ENCODE measurements at places on chromosomes 13 and 19.

DNA sequence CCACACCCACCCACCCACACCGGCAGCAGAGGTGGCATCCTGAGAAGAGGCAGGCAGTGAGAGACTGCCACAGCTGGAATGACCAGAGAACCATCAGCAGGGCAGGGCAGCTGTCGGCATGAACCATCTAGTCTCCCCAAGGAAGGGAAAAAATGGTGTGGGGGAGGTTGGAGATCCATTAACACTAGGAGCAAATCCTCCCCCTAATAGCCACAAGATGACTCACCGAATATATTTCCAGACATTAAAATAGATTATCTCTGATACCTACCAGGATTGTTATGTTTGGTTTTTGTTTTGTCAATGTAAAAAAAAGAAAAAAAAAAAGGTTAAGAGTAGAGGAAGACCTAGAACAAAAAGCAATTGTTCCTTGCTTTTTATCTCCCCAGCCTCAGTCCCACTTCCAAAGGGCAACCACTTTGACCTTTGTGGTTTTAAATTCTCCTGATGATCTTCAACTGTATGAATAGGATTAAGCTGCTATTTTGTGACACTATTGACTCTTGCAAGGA lies 34.2 kb downstream of the THSD1 start:
- peak; percentile 89 for ATAC-seq

GRCh38 chr19:10431254-10431942 lies 11.1 kb downstream of the PDE4A start:
- ATAC-seq, result no peak

DNA sequence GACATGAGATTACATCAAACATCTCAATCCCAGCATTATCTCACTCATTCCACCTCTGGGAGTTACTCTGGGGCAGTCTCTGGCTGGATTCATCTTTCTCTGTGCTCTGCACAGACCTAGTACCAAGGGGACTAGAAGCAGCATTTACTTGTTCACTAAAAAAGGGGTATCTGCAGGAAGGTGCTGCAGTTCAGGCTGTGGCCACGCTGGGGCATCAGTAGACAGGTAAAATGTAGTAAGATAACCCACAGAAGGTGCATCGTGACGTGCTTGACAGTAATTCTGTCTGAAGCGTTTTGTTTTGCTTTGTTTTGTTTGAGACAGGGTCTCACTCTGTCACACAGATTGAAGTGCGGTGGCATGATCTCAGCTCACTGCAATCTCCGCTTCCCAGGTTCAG lies 29.3 kb downstream of the ZNF564 start:
- ATAC-seq, result no peak

DNA sequence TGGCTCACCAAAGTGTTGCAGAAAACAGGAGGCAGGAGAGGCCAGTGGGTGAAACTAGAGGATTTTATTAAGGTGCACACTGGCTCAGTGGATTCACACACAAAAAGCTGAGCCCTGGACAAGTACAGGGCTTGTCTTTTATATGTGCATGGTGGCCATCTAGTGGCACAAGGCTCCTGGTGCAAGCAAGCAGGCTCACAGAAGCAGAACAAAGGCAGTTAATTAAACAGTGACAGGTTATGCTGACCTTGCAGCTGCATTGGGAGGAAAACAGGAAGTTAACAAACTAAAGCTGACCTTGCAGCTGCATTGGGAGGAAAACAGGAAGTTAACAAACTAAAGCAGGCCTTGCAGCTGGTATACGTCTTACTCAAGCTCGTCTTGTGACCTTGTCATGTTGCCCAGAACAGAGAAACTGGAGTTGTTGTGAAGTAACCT lies 65.3 kb upstream of the ZNF681 start:
- ATAC-seq, result no peak

DNA sequence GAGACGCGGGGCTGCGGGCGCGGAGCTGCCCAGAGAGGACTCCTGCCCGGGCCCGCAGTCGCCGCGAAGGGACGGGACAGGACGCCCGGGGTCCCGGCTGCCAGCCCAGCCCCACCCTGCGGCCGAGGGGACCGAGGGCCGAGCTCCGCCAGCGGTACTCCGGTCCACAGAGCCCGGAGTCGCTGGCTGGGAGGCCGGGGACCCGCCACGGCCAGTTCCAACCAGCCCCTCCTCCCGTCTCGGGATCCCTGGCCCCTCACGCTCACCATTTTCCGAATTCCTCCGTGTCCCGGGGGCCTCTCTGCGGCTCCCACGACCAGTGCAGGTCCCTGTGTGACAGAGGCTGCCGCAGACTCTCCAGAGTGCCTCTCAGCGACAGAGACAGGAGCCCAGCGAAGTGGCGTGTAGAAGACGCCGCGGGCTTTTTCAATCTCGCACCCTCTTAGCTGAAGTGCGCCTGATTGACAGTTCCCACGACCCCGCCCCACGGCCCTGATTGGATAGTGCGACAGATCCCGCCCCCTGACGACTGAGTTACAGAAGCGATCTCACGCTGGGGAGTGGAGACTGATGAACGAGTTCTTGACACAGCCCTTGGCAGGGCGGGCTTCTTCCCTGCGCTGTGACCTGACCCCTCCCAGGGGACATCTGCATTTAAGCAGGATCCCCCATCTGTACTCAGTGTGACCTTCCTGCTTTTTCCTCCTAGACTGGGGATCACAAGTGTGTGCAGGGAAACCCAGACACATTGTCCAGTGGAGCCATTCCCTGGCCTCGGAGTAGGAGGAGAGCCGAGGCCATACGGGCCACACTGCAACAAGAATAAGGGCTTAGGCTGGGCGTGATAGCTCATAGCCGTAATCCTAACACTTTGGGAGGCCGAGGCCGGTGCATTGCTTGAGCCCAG lies 44.0 kb downstream of the ZNF823 start:
- peak; percentile 97 for ATAC-seq

DNA sequence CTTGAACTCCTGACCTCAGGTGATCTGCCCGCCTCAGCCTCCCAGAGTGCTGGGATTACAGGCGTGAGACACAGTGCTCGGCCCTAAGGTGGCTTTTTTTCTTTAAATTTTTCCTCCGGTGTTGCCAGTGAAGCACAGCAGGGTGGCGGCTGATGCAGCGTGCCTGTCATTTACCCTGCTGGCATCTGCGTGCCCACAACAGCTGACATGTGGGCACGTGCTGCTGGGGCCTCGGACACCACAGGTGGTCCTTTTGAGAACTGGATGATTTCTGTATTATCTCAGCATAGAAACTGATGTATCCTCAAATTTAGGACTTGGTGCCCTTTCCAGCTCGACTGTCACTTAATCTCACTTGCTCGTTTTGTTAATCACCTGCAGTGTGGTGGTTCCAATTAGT lies 31.2 kb upstream of the TEX29 start:
- no peak for ATAC-seq

- peak; percentile 96 for ATAC-seq
Observed at GRCh38 chr19:50511069-50511822, at the start of gene JOSD2. TSS of gene JOSD2 (minus strand) at chr19:50511191. CDS start at chr19:50510431, 760 bp downstream.

DNA sequence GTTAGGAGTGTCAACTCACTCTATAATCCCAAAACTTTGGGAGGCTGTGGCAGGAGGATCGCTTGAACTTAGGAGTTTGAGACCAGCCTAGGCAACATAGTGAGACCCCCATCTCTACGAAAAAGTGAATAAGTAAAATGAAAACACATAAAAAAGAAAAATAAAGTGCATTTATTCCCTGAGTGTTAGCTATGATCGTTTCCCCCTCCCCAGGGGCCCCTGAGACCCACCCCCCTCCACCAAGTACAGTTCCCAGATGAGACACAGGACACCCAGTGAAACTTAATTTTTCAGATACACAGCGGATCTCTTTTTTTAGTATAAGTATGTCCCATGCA lies 28.6 kb upstream of the NANOS3 start:
- no peak for ATAC-seq

DNA sequence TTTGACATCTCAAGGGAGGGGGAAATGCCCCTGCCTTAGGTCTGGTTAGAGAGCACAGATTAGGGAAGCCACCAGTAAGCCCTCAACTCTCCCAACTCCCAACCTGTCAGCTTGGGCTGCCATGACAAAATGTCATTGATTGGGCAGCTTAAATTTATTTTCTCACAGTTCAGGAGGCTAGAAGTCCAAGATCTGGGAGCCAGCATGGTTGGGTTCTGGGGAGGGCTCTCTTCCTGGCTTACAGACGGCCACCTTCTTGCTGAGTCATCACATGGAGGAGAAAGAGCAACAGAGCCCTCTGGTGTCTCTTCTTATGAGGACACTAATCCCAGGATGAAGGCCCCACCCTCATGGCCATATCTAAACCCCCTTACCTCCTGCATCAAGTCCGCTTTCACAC lies 24.2 kb downstream of the C19orf12 start:
- ATAC-seq, result no peak

DNA sequence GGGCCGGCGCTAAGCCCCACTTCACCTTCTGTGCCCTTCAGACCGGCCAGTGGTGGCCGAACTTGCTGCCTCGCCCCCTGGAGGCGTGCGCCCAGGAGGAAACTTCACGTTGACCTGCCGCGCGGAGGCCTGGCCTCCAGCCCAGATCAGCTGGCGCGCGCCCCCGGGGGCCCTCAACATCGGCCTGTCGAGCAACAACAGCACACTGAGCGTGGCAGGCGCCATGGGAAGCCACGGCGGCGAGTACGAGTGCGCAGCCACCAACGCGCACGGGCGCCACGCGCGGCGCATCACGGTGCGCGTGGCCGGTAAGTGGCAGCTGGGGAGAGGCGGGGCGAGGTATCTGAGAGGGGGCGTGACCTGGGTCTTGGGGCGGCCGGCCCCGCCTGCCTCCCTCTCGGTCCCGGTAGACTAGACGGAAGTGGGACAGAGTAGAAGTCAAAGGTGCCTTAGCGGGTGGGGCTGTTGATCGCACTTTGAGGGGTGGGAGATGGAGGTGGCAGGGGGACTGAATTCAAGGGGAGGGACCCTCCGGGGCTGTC lies 5.6 kb downstream of the ICAM5 start:
- no peak for ATAC-seq

DNA sequence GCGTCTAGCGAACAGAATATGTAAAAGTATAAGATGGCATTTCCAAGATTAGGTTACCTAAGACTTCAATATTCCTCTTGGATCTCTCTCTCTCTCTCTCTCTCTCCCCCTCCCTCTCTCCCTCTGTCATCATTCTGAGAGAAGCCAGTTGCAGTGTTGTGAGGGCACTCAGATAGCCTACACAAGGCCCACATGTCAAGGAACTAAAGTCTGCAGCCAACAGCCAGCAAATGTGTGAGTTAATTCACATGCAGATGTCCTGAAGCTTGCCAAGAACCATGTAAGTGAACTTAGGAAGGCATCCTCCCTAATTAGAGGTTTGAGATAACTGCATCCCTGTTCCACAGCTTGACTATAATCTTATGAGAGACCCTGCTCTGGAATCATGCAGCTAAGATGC lies 822.9 kb upstream of the PRR20A start:
- ATAC-seq, result no peak

DNA sequence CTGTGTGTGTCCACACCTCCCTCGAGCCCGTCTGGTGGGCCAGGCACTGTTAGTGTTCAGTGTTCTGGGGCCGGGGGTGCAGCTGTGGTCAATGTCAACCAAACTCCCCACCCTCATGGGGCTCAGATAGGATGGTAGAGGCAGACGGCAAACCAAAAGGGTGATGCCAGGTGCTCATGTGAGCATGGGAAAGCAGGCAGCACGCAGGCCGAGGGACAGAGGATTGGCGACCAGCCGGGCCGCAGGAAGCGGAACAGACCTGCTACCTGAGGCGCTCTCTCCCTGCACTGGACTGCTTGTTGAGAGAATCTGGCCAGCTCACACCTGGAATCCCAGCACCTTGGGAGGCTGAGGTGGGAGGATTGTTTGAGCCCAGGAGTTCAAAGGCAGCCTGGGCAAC lies 29.1 kb downstream of the DHX34 start:
- no peak for ATAC-seq

- ATAC-seq, result no peak
Observed at GRCh38 chr19:54271106-54271505, 9.8 kb downstream of the LILRB2 start.

DNA sequence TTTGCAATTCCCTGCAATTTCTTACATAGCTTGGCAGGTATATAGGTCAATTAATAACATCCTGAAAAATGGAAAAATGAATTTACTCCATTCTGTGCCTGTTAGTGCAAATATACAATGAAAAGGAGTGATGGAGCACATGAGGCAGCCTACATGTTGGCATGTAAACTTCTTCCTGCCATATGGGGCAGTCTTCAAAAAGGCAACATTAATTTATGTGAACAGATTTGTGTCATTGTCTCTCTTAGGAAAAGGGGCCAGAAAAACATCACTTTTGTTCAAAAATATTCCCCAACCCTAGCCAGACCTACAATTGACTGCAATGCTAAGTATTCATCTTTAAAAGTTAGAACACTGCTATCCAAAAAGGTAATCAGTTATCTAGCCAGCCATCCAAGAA lies 332.2 kb downstream of the TBC1D4 start:
- no peak for ATAC-seq

GRCh38 chr13:80551650-80552497 lies 210.9 kb upstream of the SPRY2 start:
- ATAC-seq, result peak; percentile 81

- ATAC-seq, result peak; percentile 83
Observed at GRCh38 chr19:52993342-52994178, 20.2 kb upstream of the ERVV-1 start.

- ATAC-seq, result no peak
Observed at GRCh38 chr19:46718157-46718933, 1.4 kb upstream of the PRKD2 start.

GRCh38 chr13:46749951-46750350 lies 47.0 kb downstream of the ESD start:
- no peak for ATAC-seq

DNA sequence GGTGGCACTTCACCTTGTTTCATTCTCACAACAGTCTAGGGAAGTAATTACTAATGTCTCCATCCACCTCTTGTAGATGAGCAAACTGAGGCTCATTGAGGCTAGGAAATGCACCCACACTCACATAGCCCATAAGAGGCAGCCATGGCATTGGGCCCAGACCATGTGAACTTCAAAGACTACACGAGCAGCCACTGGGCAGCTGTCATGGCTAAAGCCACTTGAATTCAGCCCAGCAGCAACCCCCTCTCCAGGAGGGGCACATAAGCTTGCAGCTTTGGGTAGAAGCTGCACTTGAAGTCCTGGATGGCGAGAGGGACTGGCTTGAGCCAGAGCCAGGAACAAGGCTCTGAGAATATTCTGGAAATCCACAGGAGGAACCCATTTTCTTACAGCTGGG lies 13.4 kb downstream of the ALOX5AP start:
- no peak for ATAC-seq

DNA sequence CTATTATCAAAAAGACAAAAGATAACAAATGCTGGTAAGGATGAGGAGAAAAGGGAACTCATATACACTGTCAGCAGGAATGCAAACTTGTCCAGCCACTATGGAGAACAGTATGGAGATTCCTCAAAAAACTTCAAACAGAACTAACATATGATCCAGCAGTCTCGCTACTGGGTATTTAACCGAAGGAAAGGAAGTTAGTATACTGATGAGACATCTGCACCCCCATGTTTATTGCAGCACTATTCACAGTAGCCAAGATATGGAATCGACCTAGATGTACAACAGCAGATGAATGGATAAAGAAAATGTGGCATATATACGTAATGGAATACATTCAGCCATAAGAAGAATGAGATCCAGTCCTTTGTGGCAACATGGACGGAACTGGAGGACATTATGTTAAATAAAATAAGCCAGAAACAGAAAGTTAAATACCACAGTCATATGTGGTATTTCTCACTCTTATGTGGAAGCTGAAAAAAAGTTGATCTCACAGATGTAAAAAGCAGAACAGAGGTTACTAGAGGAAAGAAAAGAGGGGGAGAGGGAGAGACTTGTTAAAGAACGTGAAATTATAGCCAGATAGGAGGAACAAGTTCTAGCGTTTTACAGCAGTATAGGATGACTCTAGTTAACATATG lies 83.2 kb downstream of the RUBCNL start:
- ATAC-seq, result no peak

- ATAC-seq, result peak; percentile 62
Observed at GRCh38 chr13:92967923-92968322, 258.7 kb upstream of the GPC6 start.
